Hypothalamus (tissue), 51 donors: ENCODE measurements at places on chromosomes 12 and 14.

- DNase-seq = no peak
Measured at GRCh38 chr14:100709289-100710284, 17.1 kb upstream of the DLK1 start.

DNA sequence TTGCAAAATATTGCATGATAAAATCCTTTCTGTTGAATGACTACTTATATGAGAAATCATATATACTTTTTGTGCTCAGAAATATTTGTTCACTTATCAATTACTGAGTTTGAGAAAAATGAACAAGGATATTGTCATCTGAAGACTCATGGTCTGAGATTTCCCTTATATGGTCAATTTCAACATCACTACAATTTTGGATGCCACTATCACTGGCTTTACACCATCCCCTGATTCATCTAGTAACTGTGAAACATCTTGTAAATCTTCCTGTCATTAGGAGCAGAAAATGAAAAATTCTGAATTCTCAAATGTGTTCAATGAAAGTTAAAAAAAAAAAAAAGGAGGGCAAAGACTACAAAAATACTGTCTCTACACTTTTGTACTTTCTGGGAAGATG lies 21.8 kb upstream of the GXYLT1 start:
- no peak for DNase-seq

- DNase-seq = no peak
Measured at GRCh38 chr12:106924268-106924861, 31.3 kb upstream of the TMEM263 start.

- no peak for DNase-seq
Measured at GRCh38 chr12:12718381-12718759, 1.2 kb downstream of the CDKN1B start.

DNA sequence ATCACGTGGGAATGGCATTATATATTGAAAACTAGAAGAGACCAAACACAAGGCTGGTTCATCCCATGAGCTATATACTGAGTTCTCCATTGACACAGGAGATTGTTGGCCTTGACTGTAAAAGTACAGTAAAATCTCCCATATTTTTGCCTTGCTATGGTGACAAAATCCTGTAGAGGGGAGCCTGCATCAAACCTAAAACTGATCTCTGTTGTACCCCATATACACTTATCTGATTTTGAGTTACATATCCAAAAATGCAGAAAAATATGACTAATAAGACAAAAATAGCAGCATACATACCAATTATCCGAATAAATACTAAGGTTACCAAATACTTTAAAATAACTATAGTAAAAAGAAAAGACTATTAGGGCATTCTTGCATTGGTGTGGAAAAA lies 60.4 kb downstream of the TMTC3 start:
- no peak for DNase-seq

DNA sequence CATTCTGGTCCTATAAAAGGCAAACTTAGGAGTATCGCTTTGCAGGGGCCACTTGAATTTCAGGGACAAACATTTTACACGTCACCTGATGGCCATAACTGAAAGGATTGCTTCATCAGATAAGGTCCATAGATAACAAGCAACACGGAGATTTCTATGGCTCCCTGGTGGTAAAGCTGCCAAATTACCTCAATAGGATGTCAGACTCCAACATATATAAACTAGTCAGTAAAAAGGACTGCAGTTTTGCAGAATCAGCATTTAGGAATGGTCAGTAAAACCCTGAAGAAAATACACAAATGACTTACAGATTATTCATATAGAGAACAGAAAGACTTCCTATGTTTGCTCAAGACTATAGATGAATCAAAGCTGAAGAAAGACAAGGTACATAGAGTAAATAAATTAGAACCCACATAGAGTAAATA lies 66.1 kb upstream of the GRIP1 start:
- no peak for DNase-seq

- DNase-seq = no peak
Measured at GRCh38 chr12:26535826-26536225, 297.2 kb downstream of the ITPR2 start.

DNA sequence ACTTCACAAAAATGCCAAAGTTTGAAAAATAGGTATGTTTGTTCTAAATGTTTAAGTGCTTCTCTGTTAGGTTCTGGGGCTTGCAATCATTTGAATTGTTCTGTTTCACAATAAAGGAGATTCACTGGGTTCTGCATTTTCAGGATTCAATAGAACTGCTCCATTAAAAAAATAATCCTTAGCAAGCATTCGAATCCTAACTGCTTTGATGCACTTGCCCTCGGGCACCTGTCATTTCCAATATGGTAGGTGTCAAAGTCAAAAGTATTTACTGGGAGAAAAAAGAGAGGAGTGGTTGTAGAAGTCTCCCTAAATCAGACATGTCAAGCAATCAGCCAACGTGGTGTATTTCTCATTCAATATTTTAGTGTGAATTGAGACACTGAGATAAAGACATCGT lies 5.5 kb downstream of the APOLD1 start:
- no peak for DNase-seq

DNA sequence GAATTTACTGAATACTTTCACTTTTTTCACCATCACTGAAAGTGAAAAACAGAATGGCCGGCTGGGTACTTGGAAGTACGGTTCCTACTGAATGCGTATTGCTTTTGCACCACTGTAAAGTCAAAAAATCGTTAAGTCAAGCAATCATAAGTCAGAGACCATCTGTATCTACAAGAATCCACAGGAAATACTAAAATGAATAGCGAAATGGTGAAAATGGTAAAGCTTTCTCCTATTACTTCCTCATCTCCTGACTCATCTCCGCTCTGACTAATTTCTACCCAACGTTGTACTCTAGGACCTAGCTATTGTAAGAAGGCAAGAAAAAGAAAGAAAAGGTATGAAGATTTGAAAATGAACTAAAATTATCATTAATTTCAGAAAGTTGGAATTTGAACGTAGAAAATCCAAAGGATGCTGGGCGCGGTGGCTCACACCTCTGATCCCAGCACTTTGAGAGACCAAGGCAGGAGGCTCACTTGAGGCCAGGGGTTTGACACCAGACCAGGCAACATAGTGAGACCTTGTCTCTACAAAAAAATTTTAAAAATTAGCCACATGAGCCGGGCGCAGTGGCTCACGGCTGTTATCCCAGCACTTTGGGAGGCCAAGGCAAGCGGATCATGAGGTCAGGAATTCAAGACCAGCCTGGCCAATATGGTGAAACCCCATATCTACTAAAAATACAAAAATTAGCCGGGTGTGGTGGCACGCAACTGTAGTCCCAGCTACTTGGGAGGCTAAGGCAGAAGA lies 5.3 kb upstream of the CDCA4 start:
- no peak for DNase-seq

DNA sequence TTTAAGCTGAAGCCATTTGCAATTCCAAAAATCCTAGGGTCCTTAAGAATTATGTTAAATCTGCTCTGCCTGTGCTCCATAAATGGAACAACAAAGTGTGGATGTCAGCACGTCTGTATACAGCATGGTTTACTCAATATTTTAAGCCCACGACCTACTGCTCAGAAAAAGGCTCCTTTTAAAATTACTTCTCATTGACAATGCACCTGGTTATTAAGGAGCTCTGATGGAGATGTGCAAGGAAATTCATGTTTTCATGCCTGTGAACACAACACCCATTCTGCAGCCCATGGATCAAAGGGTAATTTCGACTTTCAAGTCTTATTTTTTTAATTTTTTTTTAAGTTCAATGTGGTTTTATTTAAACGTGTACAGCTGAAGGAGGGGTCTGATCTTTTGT lies 48.1 kb downstream of the FBXO33 start:
- no peak for DNase-seq

DNA sequence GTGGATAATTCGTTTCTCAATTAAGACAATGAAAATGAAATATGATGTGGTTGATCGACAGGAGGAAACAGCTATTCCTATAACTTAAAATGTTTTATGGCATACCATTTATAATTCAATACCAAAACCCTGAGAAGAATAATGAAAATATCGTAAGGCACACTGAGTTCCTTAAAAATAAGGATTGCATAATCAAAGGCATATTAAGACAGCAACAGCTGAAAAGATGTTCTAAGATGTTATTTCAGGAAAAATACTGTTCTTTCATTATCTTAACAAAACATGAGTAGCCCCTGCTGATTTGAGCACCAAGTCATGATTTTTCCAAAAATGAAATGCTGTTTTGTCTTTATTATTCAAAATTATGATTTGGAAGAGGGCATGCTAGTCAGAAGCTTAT lies 189.4 kb upstream of the ALG10 start:
- no peak for DNase-seq

GRCh38 chr14:79698298-79698711 lies 513.0 kb downstream of the DIO2 start:
- DNase-seq = no peak

GRCh38 chr12:79250186-79250585 lies 385.6 kb downstream of the SYT1 start:
- no peak for DNase-seq

DNA sequence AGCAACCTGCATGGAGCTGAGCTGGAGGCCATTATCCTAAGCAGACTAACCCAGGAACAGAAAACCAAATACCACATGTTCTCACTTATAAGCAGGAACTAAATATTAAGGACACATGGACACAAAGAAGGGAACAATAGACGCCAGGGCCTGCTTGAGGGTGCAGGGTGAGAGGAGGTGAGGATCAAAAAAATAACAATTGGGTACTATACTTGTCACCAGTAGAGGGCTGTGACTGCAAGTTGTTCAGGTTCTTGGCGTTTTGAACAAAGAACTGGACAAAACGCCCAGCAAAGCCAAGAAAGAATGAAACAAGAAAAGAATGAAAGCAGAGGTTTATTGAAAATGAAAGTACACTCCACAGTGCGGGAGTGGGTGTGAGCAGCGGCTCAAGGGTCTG lies 208.5 kb upstream of the NEDD1 start:
- no peak for DNase-seq

DNA sequence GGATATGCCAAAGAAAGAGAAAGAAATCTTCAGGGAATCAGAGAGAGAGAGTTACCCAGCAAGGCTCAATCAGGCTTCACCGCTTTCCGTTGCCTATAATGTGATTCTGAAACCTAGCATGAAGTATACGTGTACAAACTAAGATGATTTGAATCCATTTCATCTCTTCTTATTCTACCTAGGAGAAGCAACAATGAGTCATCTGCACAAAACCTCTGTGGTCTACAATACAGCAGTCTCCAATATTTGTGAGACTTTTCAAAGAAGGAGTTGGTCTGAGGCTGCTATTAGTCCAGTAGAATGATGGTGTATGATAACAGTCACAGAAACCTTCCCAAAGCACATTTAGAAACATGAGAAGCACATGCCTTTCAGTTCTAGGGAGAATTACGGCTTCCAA lies 141.9 kb downstream of the C12orf42 start:
- no peak for DNase-seq

- no peak for DNase-seq
Measured at GRCh38 chr14:45246151-45246550, 6.9 kb downstream of the MIS18BP1 start.

DNA sequence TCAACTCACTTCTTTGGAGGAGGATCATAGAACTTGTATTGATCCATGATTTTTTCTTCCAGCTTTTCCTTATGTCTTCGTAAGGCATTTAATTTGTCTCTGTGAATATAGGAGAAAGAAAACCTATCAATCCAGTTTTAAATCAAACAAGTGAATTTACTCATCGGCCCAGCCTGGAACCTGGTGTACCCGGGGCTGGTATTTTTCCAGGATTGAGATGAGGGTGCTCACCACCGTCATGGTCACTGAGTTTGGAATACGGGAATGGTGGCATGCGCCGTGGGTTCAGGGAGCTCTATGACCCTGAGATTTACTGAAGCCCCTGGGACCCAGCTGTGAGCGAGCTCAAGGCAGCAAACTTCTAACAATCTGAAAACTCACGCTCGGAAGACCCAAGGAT lies 46.5 kb upstream of the GPR68 start:
- DNase-seq = no peak

- DNase-seq = no peak
Measured at GRCh38 chr12:52280796-52281560, 6.5 kb downstream of the KRT86 start.

DNA sequence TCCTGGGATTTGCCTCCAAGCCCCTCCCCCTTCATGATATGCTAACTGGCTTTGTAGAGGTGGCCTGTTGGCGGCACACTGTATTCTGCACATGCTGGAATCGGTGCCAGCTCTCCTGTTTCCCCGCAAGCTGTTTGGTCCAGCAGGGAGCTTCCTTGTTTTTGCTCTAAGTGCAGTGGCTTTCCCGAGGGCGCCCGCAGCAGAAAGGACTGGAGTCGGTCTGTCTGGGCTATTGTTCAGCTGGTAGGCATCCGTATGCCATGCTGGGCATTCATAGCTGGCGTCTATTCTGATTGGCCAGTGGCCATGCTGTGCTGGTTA lies 88.9 kb upstream of the MED13L start:
- no peak for DNase-seq

- DNase-seq = no peak
Measured at GRCh38 chr12:30806989-30807694, 52.4 kb upstream of the CAPRIN2 start.

GRCh38 chr12:39503439-39503838 lies 60.5 kb upstream of the KIF21A start:
- no peak for DNase-seq

DNA sequence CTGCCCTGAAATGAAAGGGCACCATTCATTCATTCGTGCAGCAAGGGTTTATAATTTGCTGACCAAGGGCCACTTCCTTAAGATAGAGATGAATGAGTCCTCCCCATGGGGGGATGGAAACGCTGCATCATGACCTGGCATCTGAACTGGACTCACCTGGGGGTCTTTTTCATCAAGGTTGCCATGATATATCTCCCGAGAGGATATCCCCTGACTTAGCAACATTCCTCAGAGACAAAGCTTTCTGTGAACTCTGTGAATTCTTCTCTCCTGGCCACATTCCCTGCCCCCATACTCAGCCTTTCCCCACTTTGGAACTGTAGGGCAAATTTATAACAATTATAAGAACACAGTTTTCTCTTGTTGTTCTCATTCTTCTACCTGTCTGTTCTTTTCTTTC lies 30.8 kb downstream of the SRRM4 start:
- no peak for DNase-seq

- no peak for DNase-seq
Measured at GRCh38 chr12:95940514-95940913, 1.9 kb downstream of the CCDC38 start.

DNA sequence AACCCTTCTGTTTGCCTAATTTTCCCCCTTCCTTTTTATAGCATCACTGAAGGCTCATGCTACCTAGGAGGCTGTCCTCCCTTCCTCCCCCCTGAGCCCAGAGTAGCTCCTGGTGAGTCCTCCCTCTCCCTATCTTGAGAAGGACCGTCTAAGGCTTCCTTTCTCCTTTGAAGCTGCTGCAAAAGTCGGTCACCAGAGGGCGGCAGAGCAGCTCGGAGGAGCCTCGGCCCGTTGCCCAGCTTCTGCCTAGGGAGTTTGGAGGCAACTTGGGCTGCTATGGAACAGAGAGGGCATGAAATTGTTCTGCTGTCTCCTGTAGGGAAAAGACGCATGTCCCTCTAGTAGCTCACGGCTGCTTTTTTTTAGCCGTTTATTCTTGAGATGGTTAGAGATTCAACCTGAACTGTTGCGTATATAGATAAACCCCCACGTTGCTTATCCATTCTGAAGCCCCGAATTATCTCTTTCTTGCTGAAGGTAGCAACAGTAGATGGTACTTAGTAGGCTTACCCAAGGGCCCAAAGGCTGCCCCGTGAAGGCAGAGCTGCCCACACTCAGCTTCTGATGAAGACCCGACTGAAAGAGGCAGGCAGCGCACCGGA lies 5.7 kb downstream of the WNT5B start:
- peak; percentile 82 for DNase-seq

GRCh38 chr12:9707864-9708808 lies 24.8 kb downstream of the CLECL1 start:
- DNase-seq = peak; percentile 6
